NCI-H1930 (cell line): ENCODE measurements at places on chromosomes 5 and 9.

DNA sequence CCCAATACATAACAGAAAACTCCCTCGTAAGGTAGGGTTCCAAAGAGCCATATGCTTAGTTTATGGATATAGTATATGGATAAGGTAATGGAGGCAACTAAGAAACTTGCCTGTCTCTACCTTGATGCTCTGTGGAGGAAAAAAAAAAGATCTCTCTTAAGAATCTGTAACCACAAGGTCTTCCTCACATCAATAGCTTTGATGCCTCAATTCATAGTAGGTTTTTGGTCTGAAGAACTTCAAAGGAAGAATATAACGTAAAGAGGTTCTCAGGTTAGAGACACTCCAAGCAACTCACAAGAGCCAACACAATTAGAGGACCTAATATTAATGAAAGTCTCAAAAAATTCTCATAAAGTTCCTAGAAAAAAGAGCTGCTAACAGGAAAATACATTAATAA is 140.2 kb downstream of the FBN2 start:
- DNase-seq = no peak

GRCh38 chr5:34547300-34548085 is 108.6 kb upstream of the RAI14 start:
- DNase-seq = no peak

GRCh38 chr9:96555567-96556386 is 63.9 kb downstream of the CDC14B start:
- DNase-seq = no peak

- DNase-seq = no peak
These were observed 417.7 kb upstream of the IRX4 start for GRCh38 chr5:2300421-2300820.

DNA sequence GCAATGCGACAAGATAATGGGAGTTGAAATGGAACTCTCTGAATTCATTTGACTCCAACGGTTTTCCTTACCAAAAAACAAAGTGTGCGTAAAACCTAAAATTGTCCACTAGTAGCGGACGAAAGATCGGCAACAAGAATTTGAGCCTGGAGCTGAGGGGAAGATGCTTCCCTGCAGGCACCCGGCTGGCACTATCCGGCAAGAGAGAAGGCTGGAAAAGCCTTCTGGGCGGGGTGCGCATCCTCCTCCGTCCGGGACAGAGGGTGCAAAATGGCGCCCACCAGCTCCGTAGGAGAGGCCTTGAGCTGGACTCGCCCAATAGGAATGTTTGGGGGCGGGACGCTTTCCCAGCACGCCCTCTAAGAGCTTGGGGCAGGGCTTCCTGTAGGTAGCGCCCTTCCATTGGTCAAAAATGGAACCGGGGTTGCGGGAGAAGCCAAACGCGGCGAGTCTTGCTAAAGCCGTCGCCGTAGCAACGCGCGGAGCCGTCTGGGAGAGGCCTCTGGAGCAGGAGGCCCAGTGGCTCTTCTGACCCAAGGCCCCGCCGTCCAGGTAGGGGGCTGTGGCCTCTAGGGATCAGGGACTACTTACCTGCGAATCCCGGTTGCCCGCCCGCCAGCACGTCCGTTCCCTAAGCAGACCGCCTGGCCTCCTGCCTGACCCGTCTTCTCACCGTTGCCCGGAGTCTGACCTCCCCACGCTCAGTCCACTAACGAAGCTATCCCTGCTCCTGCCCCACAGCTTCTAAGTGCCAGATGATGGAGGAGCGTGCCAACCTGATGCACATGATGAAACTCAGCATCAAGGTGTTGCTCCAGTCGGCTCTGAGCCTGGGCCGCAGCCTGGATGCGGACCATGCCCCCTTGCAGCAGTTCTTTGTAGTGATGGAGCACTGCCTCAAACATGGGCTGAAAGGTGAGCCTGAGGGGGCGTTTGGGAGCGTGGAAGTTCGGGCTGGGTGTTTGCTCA is 9.2 kb downstream of the RUFY1 start:
- peak; percentile 94 for DNase-seq
